ENCODE measurements at places on chromosomes 7 and 10.
A peak's percentile ranks its signal among the peaks of the same experiment; 100 is the strongest.

GRCh38 chr7:102310414-102310815 lies 23.7 kb downstream of the SH2B2 start:
- no peak for DNase-seq

DNA sequence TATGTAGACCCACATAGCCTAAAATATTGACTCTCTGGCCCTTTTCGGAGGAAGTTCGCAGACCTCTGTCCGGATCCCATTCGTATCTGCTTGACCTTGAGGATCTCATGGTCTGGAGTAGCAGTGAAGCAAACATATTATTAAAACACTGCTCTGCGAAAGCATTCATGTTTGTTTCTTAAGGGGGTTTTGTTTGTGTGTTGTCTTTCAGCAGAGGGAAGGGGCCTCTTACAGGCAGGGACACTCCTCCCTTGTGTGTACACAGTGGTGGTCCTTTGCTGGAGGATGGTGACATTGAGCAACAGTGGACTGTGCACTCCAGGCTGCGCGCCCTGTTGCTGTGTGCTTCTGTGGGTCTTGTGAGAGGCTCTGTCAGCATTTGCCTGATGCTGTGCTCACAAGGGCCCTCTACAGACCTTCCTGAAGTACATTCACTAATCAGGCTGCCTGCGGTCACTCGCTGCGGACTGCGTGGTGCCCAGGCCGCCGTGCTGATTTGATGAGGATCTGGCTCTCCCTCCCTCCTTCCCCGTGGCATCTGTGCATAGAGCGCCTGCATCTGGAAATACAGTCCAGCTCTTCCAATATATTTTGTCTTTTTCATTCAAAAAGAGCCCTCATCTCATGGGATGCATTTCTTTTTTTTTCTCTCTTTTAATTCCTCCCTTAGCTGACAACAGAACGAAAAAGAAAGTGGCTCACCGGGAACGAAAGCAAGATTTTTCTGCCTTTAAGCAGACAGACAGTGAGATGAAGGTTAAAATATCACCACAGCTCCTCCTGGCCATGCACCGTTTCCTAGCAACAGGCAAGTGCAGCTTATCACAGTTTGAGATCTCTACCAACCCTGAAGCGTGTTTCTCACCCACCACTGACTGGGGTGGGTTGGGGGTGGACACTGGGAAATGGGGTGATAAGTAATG lies 135.8 kb downstream of the CNNM2 start:
- peak; percentile 32 for DNase-seq

DNA sequence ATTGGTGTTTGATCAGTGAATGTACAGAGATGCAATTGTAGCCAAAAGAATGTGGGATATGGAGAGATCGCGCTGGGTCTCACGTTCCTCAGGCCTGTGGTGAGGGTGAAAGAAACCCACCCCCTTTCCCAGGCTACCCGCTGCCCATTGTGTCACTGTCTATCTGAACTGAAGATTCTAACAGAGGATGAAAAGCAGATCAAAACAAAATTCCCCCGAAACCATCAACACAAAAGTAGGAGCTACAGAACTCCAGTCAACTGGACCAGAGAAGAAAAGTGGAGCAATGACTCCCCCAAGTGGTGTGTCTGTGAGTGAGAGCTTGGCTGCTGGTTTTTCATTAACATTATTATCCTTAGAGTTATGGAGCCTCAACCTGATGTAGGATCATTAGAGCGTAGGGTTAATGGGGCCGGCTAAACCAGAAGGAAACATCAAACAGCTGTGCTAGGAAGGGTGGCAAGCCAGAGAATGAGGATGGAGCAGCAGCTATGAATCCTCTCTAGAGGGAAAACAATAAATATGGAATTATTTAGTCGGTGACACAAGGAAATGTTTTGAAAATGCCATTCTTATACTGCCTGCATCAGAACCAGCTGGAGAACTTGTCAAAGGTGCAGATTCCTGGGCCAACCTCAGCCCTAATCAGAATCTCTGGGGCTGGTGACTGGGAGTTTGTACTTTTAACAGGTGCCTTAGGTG lies 38.3 kb downstream of the AKR1B1 start:
- no peak for DNase-seq

- DNase-seq = no peak
Observed at GRCh38 chr7:134515569-134516468, 11.5 kb upstream of the AKR1B10 start.

GRCh38 chr7:42227541-42227935 lies 9.5 kb downstream of the GLI3 start:
- DNase-seq = no peak

DNA sequence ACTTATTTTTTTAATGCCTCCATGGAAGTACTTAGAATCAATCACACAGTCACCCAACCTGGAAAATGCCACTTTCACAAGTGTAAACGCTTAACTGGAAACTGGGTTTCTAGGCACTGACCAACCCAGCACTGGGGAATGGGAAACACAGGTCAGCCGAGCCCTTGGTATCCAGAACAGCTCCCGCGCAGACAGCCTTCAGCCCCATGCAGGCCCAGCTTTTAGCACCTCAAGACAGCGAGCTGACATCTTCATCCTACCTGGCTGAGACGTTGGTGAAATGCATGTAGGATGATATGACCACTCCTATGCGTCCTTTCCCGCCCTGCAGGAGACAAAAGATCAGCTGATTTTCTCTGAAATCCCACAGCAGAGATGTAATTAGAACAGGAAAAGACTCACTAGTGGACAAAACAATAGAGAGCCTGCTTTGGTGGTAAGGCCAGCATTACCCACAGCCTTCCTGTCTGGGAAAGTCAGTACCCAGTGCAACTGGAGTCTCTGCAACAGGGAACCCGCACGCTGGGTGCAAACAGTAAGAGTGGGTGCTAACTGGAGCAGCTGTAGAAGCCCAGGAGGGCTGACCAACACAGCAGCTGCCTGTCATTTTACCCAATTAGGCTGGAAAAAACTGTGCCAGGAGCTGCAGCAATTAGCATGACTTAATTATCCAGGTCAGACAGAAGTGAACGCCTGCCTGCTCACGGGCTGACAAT lies 153.7 kb downstream of the TNS3 start:
- no peak for DNase-seq

DNA sequence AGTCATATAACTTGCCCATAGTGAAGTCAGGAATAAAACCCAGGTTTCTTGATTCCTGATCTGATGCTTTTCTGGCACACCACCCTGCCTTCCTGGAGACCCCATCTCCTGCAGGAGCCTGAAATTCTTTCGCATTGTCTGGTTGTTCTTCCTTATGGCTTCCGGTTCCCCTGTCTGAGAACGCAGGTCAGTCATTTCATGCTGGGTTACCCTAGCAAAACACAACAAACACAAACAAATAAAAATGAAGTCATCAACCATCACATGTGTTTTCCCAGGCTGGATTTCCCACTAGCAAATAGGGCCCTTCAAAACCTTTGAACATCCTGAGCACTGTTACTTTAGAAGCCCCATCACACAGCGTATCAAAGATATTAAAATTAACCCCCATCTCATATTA lies 569.6 kb downstream of the LRMDA start:
- no peak for DNase-seq

DNA sequence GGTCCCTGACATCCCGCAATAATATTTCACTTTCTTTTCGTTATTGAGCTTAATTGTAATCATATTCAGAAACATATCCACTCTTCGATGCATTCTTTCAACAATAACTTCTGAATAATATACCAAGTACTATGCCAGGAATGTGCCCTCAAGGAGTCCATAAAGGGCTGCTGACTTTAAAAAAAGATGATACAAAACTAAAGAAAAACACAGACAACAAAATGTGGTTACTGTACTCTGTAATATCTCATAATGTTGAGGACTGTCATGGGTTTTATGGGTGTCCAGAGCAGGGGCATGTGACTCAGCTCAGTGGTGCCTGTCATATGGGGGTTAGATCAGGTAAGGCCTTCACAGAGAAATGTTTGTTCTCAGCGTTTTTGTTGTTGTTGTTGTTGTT lies 73.7 kb downstream of the ARL4A start:
- DNase-seq = no peak

- no peak for DNase-seq
Observed at GRCh38 chr10:107434201-107434600, 269.7 kb upstream of the SORCS1 start.

GRCh38 chr10:32199714-32200394 lies 143.6 kb upstream of the KIF5B start:
- no peak for DNase-seq

DNA sequence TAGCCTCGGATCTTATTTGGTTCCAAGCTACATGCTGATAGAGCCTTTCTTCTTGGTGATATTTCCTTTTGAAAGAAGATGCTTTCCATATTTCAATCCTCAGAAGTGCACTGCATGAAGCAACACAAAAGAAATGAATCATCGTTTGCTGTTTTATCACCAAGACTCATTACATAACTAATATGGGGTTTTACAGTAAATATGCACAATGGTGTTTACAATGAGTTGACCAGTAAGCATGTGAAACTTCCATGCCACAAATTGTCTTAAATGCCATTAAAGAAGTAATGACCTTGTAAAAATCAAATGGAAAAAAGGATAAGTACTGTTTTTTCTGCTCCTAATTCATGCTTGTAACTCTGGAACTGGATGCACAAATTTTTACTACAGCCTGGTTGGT lies 1017.0 kb upstream of the GHITM start:
- DNase-seq = no peak

GRCh38 chr7:39919646-39920045 lies 30.4 kb upstream of the CDK13 start:
- no peak for DNase-seq

DNA sequence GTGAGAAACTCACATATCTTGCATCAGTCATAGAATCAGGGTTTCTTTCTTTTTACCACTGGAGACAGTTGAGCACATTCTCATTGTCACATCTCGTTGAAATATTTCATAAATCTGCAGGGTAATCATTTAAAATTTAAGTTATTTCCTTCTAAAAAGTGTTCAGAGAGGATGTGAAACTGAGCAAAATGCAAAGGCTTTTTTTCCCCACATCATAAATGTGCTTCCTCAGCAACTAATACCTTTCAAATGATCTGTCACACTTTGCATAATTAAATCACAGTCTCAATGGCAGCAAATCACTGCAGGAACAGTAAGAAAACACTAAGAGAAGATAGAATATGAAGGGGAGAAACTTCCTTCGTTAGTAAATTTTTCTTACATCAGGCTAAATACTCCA lies 187.5 kb downstream of the EVX1 start:
- DNase-seq = no peak

DNA sequence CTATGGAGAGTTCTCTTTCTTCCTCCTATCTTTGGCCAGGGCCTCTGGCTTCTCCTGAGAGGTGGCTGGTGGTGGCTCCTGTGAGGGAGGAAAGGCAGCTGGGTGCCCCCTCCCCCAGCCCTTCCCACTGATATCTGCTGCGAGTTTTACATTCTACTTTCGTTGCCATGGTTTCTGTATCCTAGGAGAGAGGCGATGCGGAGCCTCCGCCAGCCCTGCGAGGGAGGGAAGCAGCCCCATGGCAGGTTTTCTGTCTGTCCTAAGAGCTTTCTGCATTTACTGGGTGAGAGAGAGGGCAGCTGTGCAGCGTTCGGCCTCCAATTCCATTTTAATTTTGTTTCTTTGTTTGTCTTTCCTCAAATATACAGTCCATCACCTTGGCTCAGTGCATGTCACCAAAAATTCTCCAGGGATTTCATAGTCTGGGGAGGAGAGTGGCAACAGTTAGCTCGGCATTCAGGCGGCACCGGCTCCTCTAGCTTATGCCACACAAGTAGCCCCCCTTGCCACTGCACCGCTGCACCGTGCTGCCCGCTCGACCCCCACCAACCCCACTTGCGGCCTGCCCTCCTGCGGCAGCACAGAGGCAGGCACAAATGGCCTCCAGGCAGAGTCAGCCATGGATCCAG lies 20.4 kb downstream of the DNAJB12 start:
- no peak for DNase-seq

DNA sequence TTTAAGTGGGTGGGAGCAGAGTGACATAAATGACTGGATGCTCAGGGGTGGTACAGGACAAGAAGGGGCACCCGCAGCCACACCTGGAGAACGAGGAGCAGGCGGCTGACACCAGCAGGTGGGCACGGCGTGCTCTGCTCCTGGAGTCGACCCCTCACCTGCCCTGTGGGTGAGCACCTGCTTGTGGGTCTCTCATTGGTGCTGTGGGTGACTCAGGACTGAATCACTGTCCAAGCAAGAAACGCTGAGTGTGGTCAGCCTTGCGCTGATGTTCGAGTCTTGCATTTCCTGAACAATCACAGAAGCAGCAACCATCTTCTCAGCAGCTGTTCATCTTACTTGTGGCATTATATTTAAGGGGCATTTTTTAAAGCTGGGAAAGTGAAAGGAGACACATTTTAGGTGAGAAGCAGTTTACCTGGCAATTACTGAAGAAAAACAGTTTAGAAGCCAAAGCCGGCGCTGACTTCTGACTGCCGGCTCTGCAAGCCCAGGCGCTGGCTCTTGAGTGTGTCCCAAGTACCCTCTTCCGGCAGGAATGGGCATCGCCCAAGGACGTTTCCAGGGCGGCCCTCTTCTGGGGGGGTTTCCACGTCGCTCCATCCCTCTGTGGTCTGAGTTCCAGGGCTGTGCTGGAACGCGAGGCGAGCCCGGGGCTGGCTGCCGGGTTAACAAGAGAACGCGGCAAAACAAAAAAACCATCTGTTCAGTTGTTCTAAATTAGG lies 145.2 kb upstream of the PFKP start:
- DNase-seq = no peak

DNA sequence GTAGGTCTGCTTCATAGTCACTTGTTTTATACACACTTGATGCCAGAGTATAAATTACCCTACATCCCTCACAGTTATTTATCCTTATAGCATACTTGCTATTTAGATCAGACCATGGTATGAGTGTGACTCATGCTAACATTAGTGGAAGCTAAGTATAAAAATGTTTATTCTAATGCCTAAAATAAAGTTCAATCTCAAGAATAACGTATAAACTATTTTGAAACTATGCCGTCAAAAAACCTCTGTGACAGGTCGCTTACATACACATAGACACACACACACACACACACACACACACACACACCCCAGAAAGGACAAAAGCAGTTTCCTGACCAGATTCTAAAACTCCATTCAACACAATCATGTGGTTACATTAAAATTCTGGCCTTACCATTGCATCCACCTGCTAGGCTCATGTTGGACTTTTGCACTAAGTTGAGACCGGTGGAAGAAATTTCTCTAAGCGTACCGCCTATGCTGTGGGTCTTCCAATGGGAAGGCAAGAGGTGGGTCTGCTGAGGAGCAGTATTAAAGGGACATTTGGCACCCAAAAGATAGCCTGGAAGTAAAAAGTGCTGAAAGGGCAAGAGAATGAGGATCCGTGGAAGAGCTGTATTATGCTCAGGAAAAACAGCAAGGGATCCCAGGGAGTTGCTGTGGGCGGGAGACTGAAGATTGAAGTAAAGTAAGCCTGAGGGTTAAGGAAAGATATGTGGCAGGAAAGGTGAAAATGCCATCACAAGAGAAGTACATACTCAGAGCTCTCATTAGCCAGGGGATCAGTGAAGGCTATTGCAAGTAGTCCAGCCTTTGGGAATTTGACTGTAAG lies 5.0 kb downstream of the FOXP2 start:
- no peak for DNase-seq

GRCh38 chr10:82914655-82915136 lies 1039.7 kb downstream of the NRG3 start:
- DNase-seq = no peak

DNA sequence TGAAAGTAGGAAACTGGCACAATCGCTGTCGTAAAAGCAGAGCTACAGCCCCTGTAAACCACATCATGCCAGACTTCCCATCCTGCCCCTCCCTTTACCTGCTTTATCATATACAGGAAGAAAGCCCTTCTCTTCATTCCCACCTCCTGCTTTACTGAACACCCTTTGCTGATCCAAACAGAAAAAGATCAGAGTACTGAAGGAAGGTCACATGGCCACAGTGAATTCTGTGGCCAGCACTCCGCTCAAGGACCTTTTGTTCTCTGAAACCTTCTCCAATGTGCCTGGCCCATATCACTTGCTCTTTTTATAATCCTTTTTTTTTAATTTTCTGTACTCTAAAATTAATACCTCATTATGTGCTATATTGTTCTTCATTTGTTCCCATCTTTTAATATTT lies 108.8 kb upstream of the LRGUK start:
- no peak for DNase-seq
